ENCODE measurements at places on chromosomes 4 and X.

DNA sequence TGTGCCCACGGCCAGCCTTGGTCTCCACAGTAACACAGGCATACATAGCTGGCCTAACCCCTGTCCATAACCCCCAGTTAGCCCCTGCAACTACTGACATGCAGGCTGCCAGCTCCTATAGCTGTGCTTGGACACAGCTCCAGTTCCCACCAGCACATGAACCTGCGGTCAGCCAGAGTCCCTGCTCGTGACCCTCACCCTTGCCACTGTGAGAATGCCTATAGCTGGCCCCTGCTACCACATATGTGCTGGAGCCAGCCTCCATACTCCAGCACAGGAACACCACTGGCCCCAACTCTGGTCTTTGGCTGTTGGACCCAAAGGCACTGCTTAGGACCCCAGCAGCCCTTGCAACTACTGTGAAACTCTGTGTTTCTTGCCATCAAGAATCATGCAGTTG, 930.9 kb downstream of the ADGRL3 start:
- DNase-seq: no peak

GRCh38 chrX:148466292-148466691, 34.1 kb upstream of the AFF2 start:
- no peak for DNase-seq

DNA sequence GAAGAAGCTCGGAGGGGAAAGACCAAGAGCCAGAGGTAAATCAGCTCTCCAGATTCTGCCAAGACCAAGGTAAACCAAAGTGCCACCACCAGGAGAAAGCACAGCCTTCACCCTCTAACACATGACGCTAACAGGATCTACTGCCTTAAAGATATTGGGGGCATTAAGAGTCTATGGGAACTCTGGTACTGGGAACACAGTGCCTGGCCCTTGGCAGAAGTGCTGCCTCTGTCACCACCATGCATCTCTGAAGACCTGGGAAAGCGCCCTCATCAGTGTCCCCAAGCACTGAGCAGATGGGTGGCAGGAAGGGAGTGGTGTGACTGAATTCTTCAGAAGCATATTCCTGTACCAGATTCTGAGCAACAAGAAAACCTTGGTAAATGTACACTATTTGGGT, 1.3 kb downstream of the QDPR start:
- no peak for DNase-seq

DNA sequence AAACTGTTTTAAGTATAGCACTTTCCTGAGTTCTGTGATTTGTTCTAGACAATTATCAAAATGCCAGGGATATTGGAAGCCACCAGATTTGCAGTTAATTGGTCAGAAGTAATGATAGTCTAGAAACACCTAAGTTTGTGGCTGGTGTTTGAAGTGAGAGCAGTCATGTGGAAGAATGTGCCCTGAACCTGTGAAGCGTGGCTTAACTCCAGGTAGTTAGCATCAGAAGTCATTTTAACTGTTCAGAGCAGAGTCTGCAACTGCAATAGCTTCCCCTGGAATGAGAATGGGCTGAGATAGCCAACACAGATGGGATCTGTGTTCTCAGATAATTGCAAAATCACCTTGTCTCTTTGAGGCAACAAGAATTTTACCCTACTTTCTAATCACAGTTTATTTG, 255.1 kb upstream of the GK2 start:
- DNase-seq: no peak

GRCh38 chr4:39937683-39938268, 39.9 kb downstream of the PDS5A start:
- DNase-seq: no peak

- DNase-seq: no peak
Observed at GRCh38 chr4:155025762-155026457, 182.5 kb upstream of the NPY2R start.

GRCh38 chr4:109803924-109804571, 2.2 kb upstream of the CFI start:
- DNase-seq: peak; percentile 28

- no peak for DNase-seq
Observed at GRCh38 chr4:82893942-82894341, 3.0 kb upstream of the SEC31A start.

DNA sequence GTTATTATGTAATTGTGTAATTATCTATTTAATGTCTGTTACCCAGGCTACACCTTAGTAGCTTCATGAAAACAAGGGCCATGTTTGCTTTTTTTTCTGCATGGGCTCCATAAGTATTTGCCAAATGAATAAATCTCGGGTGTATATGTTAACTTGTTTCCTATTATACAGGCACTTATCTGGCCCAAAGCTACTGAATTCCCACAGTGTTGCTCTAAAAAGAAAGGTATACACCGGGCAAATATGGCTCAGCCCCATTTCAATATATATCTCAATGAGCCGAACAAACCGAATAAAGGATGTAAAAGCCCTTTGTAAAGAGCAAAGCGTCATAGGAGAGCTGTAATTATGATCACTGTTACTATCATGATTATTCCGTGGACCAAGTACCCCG, 767 bp downstream of the PAQR3 start:
- peak; percentile 44 for DNase-seq

- DNase-seq: no peak
Observed at GRCh38 chrX:33204889-33205288, 6.5 kb downstream of the DMD start.

- DNase-seq: no peak
Observed at GRCh38 chr4:76232681-76233080, 18.8 kb upstream of the FAM47E start.

GRCh38 chrX:2894885-2895292, 34.2 kb downstream of the ARSD start:
- DNase-seq: no peak

DNA sequence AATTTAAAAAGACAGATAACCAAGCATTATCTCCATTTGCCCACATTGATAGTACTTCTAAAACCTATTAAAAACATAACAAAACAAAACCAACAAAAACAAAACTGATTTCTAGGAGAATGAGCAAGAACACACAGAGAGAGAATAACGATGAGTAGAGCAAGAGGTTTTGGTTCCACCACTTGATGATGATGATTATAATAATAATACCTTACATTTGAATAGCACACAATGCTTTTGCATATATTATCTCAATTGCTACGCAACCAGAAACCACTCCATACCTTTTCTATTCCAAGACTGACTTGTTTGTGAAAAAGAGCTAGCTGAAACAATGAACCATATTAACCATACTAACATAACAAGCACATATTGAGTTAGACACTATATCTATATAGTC, 1090.9 kb downstream of the SH3BGRL start:
- no peak for DNase-seq

DNA sequence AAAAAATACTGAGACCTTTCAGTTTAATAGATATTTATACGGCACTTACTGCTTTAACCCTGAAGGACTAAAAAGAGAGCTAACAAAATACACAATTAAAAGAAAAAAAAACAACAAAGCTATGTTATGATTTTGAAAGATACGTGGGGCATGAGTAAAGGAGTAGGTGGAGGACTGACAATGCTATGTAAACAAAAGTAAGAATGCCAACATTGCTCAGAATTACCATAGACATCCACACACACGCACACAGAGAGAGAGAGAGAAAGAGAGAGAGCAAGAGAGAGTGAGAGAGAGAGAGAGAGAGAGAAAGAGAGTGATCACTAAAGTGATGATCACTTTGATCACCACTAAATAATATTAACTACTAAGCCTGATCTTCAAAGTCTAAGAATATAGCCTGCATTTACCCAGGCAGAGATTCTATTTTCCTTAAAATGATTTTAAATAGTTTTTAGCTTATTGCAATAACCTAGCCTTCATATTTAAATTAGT, 313.9 kb upstream of the SPANXN4 start:
- no peak for DNase-seq

- DNase-seq: no peak
Observed at GRCh38 chr4:148398988-148399387, 43.2 kb downstream of the NR3C2 start.

DNA sequence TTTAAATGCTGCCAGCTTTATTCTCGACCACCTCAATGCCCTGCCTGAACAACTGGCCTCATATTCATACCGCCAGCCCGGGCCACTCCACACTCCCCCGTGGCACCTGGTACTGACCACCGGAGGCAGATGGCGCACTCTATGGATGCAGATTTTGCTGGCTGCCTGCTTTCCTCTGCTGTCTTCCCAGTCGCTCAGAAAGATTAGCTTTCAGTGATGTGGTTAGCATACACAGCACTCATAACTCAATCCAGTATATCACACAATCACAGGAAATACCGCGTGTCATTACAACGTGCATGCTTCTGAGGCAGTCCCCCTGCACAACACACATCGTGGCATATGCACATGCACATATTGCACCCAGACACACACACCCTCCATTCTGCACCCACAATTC, 147.2 kb upstream of the BCOR start:
- DNase-seq: no peak

- no peak for DNase-seq
Observed at GRCh38 chrX:11212741-11213140, 80.5 kb upstream of the AMELX start.

- no peak for DNase-seq
Observed at GRCh38 chr4:176363072-176363471, 43.3 kb downstream of the SPCS3 start.

DNA sequence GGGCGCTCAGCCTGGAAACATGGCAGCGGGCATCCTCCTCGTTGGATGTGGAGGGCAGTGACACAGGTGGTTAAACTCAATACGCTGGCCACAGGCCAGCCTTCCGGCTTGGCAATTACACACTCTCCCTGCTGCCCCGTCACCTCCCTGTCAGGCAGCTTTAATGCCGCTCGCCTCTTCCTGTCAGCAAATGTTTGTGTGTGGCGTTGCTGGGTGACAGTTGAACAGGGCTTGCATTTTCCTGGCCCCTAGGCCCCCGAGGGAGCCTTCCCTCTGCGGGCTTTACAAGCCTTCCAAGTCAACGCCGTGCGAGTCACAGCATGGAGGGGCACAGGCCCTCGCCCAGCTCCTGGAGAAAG, 620.0 kb downstream of the BCOR start:
- no peak for DNase-seq

DNA sequence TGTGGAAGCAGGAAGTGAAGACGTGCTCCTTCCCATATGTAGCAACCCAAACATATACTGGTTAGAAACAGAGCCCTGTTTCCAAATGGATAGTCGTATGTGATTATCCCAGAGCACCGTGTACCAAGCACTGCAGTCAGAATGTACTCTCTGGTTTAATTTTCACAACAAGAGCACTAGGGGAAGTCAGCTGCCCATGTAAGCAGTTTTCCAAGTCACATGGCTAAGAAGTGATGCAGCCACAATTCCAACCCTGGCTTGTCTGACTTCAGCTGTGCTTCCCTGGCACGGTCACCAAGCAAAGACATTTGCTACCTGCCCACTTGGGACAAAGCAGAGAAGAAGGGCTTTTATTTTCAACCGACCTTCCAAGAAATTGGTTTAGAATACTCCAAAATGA, 28.2 kb upstream of the CEP135 start:
- no peak for DNase-seq

DNA sequence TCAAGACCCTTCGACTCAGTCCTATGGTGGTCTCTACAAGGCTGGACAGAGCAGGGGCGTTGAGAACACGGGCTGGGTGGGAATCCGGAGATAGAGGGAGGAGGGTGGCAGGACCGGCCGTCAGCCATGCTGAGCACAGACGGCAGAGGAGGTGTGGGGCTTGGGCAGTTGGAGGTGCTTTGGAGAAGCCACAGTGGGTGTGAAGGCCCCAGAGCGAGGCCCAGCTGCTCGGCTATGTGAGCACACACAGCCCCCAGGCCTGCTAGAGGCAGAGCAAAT, 4.2 kb downstream of the PDE6B start:
- DNase-seq: no peak

DNA sequence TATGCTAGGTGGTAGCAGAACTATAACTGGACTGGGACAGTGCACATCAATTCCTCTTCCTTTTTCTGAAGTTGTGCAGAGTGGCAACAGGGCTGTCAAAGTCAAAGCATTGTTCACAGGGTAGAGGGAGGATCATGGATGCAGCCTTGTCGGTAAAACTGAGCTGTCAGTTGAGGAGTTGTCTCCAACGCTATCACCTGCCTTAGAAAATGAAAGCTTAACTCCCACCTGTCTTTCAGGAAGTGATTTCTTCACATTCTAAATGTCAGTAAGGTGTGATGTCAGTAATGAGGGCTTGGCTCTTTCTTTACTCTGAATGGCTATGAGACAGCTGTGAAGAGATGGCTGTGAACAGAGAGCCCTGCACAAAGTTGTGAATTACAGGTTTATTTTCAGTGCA, 66.4 kb upstream of the BANK1 start:
- DNase-seq: no peak

GRCh38 chr4:95086551-95086950, 328.8 kb downstream of the BMPR1B start:
- no peak for DNase-seq

DNA sequence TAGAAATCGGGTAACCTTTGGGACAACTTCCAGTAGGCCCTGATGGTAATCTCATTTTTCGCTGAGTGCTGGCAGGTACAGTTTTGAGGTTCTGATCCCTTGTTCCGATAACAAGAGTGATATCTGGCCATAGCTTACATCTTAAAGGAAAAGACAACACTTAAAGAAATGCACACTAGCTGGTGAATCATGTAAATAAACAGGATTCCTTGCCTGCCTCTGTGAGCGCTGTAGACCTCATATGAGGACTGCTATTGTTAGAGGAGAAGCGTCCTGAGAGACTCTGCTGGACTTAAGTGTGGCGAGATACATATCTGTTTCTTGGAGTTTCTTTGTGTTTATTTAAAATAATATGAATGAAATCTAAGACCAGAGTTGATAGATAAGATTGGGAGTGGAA, 149.3 kb upstream of the SLC4A4 start:
- no peak for DNase-seq

DNA sequence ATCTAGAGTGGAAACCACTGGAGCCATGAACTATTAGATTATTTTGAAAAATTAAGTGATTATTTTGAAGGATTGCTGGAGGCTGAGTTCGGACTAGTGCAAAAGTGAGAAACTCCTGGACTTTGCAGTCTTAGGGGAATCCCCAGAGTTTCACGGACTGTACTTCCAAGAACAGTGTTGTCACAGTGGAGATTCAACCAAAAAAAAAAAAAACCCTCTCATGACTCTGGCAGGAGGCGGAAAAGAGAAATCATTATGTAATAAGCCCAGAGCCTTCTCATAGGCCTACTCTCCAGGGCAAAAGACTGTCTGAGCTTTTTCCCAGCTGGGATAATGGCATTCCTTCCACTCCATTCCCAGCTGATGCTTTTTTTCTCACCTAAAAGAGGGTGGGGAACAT, 16.8 kb upstream of the C4orf51 start:
- no peak for DNase-seq

GRCh38 chr4:159209249-159209648, 106.4 kb downstream of the RAPGEF2 start:
- no peak for DNase-seq

DNA sequence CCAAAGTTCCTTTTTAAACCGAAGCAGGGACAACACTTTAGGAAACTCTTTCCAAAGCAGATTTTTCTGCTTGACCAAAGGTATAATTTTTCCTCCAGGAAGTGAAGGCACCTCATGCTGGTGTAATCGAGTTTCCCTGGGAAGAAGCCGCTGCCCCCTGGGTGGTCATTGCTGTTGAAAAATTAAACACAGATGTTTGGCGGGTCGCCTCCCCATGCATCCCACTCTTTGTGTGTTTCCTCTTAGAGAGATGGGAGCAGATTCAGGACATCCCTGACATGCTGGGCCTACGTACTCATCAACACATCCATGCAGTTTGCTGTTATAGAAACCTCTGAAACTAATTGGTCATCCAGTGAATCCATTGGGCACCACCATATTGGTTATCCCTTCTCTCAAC, 179.2 kb upstream of the HCCS start:
- DNase-seq: no peak

- peak; percentile 93 for DNase-seq
Observed at GRCh38 chr4:114782415-114783214, 184.0 kb downstream of the UGT8 start.
